ENCODE measurements at places on chromosomes 7 and 10.

GRCh38 chr10:31768467-31768866 is 160.2 kb downstream of the ARHGAP12 start:
- no peak for DNase-seq

DNA sequence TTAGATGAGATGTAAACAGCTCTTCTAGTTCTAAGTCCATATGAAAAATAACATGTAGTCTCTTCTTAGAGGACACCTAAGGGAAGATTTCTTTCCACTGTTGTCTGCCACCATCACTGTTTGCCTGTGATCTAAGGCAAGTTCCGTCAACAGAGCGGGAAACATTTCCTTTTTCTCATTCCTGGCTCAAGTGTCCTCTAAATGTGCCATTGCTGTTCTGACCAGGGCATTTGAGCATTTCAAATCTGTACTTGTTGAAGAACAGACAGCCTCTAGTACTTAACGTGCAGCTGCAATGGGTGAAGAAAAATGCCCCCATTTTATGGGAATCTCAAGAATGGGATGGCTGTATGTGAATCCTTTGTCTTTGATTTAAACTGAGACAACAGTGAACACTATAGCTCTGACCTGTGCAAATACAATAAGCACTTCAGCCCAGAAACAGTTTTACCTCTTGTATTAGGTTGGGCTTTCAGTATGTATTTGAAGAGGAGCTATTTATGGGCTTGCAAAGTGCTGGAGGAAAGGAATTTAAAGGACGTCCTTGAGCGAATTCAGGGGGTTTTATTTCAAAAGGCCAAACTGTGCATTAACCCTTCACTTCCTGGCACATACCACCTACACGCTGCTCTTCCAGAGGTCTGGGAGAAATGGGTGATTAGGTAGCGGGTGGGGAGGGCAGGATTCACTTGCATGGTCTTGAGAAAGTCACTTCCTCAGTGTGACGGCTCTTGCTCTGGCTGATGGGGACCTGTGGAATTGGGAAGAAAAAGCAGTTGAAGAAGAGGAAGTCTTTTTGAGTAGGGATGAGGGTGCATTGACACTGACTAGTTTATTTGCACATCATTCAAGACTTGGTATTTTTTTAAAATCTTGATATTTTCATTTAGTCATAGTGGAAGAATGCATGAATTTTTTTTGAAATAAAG is 66.1 kb downstream of the THNSL1 start:
- DNase-seq = no peak

DNA sequence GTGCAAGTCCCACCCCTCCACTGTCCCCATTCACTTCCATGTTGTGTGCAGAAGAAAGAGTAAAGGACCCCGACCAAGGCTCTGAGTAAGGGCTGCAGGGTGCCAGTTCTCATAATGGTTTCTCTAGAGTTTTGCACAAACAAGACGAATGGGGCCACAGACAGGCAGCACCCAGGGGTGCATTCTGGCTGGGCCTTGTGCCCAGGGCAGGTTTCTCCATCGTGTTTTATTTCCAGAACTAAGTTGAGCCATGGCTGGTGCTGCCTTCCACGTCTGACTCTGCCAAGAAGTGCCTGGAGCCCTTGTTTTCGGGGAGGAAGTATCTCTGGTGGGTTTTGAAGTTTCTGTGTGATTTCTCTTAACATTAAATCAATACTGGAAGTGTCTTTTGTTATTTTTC is 95.0 kb upstream of the SDK1 start:
- DNase-seq = no peak

DNA sequence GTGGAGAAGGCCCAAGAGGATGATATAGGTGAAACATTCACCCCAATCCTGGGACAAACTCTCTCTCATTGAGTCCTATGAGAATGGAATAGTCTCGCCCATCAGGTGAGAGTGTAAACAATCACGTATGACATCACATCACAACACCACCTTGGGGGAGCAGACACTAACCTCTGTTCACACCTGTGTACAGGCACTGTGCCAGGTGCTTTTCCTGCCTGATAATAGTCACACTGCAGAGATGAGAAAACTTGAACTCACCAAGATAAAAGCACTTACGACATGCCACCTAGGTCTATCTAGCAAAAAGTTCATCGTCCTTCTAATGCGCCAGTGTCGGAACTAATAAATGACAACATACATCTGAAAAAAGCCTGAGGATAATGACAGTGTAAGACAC is 187.8 kb downstream of the FAM107B start:
- DNase-seq = no peak

GRCh38 chr7:140242057-140243031 is 65.6 kb upstream of the KDM7A start:
- no peak for DNase-seq

DNA sequence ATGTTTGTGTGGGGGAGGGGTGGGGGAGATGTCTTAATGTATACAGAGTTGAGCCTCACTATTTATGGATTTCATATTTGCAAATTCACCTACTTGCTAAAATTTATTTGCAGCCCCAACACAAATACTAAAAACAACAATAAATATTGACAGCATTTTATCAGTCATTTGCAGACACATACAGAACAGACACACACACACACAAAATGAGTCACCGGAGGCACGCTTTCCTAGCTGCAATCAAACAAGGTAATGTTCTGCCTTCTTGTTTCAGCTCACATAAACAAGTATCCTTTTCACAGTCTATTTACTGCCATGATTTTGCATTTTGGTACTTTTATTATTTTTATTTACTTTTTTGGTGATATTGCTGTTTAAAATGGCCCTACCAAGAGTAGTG is 88.5 kb downstream of the IPMK start:
- DNase-seq = no peak

- DNase-seq = no peak
Observed at GRCh38 chr10:78535716-78536218, 502.1 kb downstream of the RPS24 start.

- peak; percentile 76 for DNase-seq
Observed at GRCh38 chr10:408236-408635, 273.0 kb downstream of the ZMYND11 start.

- peak; percentile 86 for DNase-seq
Observed at GRCh38 chr7:112481833-112482670, 1.3 kb downstream of the LSMEM1 start.

GRCh38 chr10:99805190-99805589 is 22.8 kb downstream of the ABCC2 start:
- DNase-seq = no peak

DNA sequence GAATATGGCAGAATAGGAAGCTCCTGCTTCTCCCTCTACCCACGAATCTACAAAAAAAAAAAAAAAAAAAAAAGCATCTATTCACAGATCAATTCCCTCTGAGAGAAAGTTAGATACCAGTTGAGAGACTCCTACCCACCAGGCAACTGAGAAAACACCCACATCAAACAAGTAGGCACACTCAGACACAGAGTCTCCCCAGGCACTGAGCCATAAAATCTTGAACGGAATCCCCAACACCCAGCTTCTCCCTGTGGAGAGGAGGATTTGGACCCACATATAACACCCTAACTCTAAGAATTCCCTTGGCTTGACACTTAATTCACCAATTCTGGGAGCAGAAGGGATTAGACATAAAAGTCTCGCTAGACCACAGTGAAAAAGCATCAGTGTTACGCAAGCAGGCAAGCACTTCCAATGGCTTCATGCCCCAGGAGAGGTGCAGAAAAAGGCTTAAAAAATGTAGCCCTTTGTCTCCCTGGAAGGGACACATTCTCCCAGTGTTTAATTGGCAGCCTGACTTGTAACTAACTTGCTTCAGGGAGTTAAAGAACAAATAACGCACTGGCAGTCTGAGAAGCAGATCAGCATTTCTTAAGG is 192.2 kb downstream of the ELAPOR2 start:
- DNase-seq = no peak

DNA sequence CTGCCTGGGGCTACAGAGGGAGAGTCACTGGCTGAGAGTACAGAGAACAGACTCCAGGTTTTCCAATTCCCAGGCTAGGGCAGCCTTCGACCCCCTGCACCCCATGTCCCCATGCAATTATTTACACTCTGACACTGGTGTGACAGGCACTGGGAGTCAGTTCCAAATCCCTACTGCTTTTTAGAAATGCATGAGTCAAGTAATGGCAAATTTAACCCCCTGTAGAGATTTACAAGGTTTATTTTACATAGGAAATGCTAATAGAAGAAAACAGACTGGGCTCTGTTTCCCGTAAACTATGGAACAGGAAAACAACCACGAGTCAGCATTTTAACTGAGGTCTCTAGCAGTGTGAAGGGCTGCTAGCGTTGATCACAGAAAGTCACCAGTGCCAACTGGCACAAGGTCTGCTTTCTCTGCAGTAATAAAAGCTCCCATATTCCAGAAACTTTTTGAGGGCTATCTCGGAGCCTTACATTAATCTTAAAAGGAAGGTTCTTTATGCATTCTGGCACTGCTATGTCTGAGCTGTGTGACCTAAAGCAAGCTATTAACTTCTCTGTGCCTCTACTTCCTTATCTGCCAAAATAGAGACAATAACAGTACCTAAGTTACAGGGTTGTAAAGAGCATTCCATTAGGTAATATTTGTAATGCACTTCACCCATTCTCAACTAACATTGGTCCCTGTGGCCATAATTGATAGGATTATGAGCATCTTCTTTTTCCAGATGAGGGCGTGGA is 28.2 kb downstream of the NOD1 start:
- DNase-seq = no peak

GRCh38 chr7:90706072-90706716 is 110.1 kb downstream of the CDK14 start:
- no peak for DNase-seq

- DNase-seq = no peak
Observed at GRCh38 chr10:124536496-124537050, 75.0 kb downstream of the LHPP start.

DNA sequence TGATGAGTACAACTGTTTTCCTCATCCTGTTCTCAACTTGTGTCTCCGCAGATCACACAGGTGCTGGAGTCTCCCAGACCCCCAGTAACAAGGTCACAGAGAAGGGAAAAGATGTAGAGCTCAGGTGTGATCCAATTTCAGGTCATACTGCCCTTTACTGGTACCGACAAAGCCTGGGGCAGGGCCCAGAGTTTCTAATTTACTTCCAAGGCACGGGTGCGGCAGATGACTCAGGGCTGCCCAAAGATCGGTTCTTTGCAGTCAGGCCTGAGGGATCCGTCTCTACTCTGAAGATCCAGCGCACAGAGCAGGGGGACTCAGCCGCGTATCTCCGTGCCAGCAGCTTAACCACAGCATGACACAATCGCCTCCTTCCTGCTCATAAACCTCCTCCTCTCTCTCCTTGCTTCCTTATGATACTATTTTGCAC is 126.7 kb upstream of the PRSS58 start:
- peak; percentile 67 for DNase-seq

DNA sequence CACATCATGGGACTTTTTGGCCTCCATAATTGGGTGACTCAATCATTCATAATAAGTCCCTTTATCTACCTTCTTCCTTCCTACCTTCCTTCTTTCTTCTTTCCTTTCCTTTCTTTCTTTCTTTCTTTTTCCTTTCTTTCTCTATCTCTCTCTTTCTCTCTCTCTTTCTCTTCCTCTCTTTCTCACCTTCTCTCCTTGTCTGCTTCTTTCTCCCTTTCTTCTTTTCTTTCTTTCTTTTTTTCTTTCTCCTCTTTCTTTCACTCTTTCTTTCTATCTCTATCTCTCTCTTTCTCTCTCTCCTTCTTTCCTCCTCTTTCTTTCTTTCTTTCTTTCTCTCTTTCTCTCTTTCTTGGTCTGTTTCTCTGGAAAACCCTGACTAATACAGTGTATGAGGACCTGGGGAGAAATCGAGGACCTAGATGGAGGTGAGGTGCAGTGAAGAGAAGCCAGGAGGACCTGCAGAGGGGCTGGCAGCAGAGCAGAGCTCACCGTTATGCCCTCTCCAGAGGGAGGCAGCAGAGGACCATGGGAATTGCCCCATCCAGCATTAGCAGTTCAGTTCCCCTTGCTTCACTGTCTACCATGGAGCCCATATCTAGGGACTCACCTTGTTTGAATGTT is 52.7 kb upstream of the BTRC start:
- DNase-seq = no peak

- DNase-seq = no peak
Observed at GRCh38 chr10:49465736-49466135, 69.8 kb upstream of the DRGX start.
